ENCODE measurements at places on chromosomes 11 and 22. TPM values are rescaled to one million over a fixed set of nuclear protein-coding genes. Genes with fewer than 3 reads are reported as not detected.
A peak's percentile ranks its signal among the peaks of the same experiment; 100 is the strongest.

GRCh38 chr11:97703851-97704250 lies 1314.0 kb downstream of the JRKL start:
- H3K4me3 ChIP-seq: no peak overlapping the region
- H3K36me3 ChIP-seq: no peaks in the 10 kb centered on the region
- H3K27ac ChIP-seq: no peak overlapping the region
- H3K4me1 ChIP-seq: no peaks in the 10 kb centered on the region
- no peaks in the 10 kb centered on the region for H3K27me3 ChIP-seq

GRCh38 chr22:29049655-29050263 lies 11.9 kb downstream of the C22orf31 start:
- H3K27me3 ChIP-seq: peaks cover under 1% of the 10 kb centered on the region
- no peaks in the 10 kb centered on the region for H3K4me1 ChIP-seq
- H3K27ac ChIP-seq: no peak overlapping the region
- no peak for DNase-seq
- peaks cover 2% of the 10 kb centered on the region for H3K36me3 ChIP-seq

GRCh38 chr11:2462986-2463765 lies 18.4 kb downstream of the KCNQ1 start:
- peaks cover 44% of the 10 kb centered on the region for H3K4me1 ChIP-seq
- H3K4me3 ChIP-seq: peak overlapping the region; percentile 54
- H3K27me3 ChIP-seq: no peaks in the 10 kb centered on the region
- H3K36me3 ChIP-seq: no peaks in the 10 kb centered on the region
- no peak for DNase-seq

DNA sequence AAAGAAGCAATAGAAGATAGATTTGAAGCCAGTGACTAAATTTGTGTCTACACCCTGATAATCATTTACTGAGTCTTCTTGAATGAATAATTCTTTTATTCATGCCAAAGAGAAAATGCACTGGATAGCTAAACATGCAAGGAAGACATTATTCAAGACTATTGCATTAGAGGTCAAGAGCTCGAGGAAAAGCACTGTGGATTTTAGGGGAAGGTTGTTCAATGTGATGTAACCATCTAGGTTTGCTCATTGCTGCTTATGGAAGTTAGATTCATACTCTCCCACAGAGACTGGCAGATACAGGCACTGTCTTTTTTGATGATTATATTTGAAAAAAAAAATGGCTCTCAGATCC lies 682.1 kb downstream of the KCNA4 start:
- no peak overlapping the region for H3K27ac ChIP-seq
- H3K4me1 ChIP-seq: no peaks in the 10 kb centered on the region
- no peaks in the 10 kb centered on the region for H3K36me3 ChIP-seq
- no peak overlapping the region for H3K4me3 ChIP-seq
- DNase-seq: no peak
- H3K27me3 ChIP-seq: no peaks in the 10 kb centered on the region

GRCh38 chr11:85643191-85643614 lies 4.6 kb upstream of the TMEM126A start:
- H3K4me1 ChIP-seq: peaks cover 7% of the 10 kb centered on the region
- H3K4me3 ChIP-seq: no peak overlapping the region
- no peak overlapping the region for H3K27ac ChIP-seq
- H3K27me3 ChIP-seq: peaks cover 28% of the 10 kb centered on the region

- no peaks in the 10 kb centered on the region for H3K27me3 ChIP-seq
- DNase-seq: no peak
- no peak overlapping the region for H3K27ac ChIP-seq
- H3K4me1 ChIP-seq: peaks cover 10% of the 10 kb centered on the region
- no peak overlapping the region for H3K4me3 ChIP-seq
These were observed 89.3 kb downstream of the NAT10 start for GRCh38 chr11:34194576-34195335.

DNA sequence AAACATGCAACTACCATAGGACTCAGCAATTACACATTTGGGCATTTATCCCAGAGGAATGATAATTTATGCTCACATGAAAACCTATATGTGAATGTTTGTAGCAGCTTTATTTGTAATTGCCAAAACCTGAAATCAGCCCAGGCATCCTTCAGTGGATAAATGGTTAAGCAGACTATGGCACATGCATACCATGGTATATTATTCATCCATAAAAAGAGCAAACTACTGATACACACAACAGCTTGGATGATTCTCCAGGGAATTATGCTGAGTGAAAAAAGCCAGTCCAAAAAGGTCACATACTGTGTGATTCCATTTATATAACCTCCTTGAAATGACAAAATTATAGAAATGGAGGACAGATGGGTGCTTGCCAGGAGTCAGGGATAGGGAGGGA lies 86.7 kb downstream of the ALX4 start:
- peaks cover 46% of the 10 kb centered on the region for H3K36me3 ChIP-seq
- H3K4me3 ChIP-seq: no peak overlapping the region
- H3K4me1 ChIP-seq: peaks cover 18% of the 10 kb centered on the region
- H3K27ac ChIP-seq: no peak overlapping the region
- H3K27me3 ChIP-seq: no peaks in the 10 kb centered on the region
- DNase-seq: no peak

DNA sequence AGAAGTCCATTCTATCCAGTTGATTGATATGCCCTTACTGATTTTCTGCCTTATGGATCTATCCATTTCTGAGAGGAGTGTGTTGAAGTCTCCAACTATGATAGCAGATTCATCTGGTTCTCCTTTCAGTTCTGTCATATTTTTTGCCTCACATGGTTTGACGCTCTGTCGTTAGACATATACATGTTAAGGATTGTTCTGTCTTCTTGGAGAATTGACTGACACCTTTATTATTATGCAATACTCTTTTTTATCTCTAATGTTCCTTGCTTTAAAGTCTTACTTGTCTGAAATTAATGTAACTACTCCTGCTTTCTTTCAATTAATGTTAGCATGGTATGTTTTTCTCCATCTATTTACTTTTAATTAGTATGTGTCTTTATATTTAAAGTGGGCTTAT lies 12.1 kb upstream of the ARHGAP20 start:
- peaks cover 3% of the 10 kb centered on the region for H3K36me3 ChIP-seq
- H3K27ac ChIP-seq: no peak overlapping the region
- H3K4me3 ChIP-seq: no peak overlapping the region
- DNase-seq: no peak

- H3K36me3 ChIP-seq: no peaks in the 10 kb centered on the region
- H3K4me1 ChIP-seq: peaks cover 30% of the 10 kb centered on the region
- no peak overlapping the region for H3K27ac ChIP-seq
- no peaks in the 10 kb centered on the region for H3K27me3 ChIP-seq
- no peak overlapping the region for H3K4me3 ChIP-seq
These were observed 12.1 kb upstream of the RAC2 start for GRCh38 chr22:37256075-37256726.

DNA sequence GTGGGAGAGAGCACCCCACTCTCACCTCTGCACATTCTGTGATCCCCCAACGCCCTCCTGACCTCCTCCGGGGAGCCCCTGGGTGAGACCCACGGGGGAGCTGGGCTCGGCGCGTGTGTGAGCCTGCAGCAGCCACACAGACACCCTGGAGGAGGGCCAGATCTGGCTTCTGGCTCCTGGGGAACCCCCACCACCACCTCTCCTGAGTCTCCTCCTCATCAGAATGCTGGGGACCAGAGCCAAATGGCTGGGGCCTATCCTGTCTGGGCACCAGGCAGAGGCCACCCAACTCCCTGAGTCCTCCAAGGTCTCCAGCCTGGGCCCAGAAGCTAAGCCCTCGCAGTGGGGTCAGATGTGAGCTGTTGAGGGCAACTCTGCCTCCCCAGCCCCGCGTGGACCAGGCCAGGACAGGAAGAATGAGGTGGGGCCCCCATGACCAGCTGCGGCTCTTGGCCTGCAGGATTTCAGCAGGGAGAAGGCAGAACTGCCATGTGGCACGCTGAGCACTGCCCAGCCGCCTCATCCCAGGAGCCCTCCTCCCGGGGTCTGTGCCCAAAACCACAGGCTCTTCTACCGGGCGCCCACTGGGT lies 5.5 kb upstream of the PIM3 start:
- no peaks in the 10 kb centered on the region for H3K36me3 ChIP-seq
- H3K4me3 ChIP-seq: no peak overlapping the region
- no peak overlapping the region for H3K27ac ChIP-seq

GRCh38 chr11:128472128-128473089 lies 114.9 kb downstream of the ETS1 start:
- peaks cover 67% of the 10 kb centered on the region for H3K4me1 ChIP-seq
- H3K4me3 ChIP-seq: peak overlapping the region; percentile 81
- peaks cover 30% of the 10 kb centered on the region for H3K36me3 ChIP-seq
- H3K27ac ChIP-seq: peak overlapping the region; percentile 99

DNA sequence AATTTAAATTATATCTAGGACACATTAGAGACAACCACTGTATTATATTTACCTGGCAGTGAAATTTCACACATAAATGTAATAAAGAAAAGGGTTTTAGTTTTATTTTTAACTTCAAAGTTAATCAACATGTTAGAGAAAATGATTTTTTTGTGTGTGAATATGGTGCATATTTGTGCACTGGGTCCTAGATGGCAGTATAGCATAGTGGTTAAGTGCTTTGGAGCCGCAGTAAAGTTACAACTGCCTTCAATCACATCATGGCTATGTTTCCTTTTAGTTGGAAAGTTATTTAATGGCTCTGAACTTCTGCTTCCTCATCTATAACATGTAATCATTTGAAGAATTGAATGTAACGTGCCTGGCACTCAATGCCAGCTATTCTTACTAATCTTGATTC lies 108.9 kb upstream of the DDI1 start:
- no peak overlapping the region for H3K27ac ChIP-seq
- no peaks in the 10 kb centered on the region for H3K36me3 ChIP-seq
- peaks cover 1% of the 10 kb centered on the region for H3K4me1 ChIP-seq
- no peaks in the 10 kb centered on the region for H3K27me3 ChIP-seq
- no peak for DNase-seq

- H3K27me3 ChIP-seq: no peaks in the 10 kb centered on the region
- peaks cover 34% of the 10 kb centered on the region for H3K4me1 ChIP-seq
- peaks cover 18% of the 10 kb centered on the region for H3K36me3 ChIP-seq
- DNase-seq: no peak
These were observed 18.5 kb downstream of the ENDOD1 start for GRCh38 chr11:95108159-95108611.

The MS4A6E gene
- total RNA-seq: not detected

The APOBEC3B gene
- not detected for total RNA-seq

The GLYATL1 gene
- not detected for total RNA-seq

The HYOU1 gene
- total RNA-seq: 69.6 TPM
